ENCODE measurements at places on chromosomes 7 and 10.

- no peak for DNase-seq
Measured at GRCh38 chr10:44478040-44478439, 93.1 kb upstream of the CXCL12 start.

GRCh38 chr10:49290131-49290530, 8.8 kb upstream of the C10orf71 start:
- no peak for DNase-seq

DNA sequence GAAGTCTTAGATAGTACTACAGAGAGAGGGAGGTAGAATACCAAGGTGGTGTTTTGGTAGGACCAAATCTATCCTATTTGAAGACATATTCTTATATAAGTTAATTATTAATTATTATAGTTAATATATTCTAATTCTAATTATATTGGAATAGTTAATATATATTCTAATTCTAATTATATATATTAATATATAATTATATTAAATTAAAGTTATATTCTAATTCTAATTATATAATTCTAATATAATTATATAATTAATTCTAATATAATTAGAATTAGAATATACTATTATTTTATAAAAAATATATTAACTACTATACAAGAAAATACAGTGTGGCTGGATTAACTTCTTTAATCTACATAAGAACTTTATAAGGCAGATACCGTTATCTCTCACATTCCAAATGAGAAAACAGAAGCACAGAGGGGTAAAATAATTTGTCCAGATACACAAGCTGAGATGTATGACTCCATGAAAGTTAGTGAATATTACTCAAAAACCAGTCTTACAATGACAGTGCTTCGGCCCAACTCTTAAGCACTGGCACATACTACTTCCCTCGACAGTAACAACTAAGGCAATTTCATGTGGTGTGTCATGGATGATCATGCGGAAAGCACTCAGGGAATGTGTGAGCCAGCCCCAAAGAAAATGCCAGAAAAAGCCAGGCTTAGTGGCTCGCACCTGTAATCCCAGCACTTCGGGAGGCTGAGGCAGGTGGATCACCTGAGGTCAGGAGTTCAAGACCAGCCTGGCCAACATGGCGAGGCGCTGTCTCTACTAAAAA, 42.6 kb downstream of the TYW1B start:
- no peak for DNase-seq

DNA sequence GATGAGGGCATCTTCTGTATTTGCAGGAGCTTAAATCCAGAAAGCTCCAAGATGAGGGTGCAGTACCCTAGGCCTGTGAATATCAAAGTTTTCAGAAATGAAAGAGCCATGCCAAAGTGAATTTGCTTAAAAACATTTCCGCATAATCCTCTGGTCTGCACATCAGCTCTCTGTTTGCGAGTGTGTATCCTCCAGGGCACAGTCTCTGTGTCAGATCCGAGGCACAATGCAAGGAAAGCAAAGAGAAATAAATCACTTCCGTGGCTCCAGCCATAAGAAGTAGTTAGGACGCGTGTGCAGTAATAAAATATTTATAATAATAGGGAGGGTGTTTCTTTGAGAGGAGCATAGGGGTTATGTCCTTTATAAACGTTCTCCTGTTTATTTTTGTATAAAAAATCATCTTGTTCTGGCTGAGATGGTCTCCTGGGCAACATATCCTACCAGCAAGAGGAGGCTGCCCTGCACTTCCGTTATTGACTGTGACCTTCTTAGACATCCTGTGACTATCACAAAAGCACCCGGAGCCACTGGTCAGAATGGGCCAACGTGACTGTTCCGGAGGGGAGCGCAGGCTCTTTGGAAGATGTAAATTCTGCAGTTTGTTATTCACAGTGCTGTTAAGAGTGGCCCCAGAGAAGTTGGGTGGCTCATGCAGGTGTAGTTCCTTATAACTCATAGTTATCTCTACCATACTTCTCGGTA, 667.6 kb upstream of the FOXK1 start:
- no peak for DNase-seq

DNA sequence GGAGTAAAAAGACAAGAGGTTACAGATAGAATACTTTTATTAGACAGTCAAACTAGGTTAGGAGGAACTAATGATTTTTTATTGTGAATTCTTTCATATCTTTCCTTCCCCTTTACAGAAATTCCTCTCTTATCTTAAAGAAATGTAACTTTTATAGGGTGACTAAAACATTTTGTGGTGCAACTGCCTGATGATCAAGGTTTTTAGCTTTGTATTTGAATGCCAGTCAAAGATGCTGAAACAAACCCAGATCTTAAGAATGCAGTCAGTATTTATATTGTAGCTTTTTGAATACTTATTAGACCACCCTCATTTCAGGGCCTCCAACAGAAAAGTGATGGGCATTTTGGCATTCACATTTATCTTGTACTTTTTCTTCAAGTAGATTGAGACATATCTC, 27.4 kb downstream of the TAX1BP1 start:
- DNase-seq, result peak; percentile 11

GRCh38 chr7:116461500-116461899, 38.0 kb upstream of the CAV2 start:
- DNase-seq, result no peak

DNA sequence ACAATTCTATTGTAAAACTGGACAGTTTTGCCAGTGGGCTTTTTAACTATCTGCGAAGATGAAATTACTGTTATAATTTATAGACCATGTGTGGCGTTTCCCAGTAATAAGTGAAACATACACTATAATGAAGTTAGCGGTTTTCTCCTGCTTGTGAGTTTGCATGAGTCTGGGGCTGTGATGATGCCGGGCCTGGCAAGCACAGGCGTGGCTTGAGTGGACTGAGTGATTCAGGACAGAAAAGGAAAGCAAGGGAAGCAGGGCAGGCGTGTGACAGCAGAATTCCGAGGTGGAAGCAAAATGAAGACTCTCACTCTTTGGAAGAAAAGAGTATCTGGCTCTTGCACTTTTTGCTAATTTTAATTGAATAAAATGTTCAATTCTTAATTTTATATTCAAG, 90.5 kb downstream of the CUL1 start:
- DNase-seq, result no peak

DNA sequence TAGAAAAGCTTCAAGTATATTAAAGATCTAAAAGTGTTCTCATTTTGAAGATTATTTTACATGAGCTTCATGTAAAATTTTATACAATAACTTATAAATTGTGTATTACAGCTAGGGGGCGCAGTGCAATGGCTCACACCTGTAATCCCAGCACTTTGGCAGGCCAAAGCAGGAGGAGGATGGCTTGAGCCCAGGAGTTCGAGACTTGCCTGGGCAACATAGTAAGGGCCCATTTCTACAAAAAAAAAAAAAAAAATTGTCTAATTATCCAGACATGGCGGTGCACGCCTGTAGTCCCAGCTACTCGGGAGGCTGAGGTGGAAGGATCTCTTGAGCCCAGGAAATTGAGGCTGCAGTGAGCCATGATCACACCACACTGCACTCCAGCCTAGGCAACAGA, 16.6 kb downstream of the ACBD5 start:
- no peak for DNase-seq

- DNase-seq, result no peak
Measured at GRCh38 chr10:89242840-89243568, 8.6 kb downstream of the LIPA start.

DNA sequence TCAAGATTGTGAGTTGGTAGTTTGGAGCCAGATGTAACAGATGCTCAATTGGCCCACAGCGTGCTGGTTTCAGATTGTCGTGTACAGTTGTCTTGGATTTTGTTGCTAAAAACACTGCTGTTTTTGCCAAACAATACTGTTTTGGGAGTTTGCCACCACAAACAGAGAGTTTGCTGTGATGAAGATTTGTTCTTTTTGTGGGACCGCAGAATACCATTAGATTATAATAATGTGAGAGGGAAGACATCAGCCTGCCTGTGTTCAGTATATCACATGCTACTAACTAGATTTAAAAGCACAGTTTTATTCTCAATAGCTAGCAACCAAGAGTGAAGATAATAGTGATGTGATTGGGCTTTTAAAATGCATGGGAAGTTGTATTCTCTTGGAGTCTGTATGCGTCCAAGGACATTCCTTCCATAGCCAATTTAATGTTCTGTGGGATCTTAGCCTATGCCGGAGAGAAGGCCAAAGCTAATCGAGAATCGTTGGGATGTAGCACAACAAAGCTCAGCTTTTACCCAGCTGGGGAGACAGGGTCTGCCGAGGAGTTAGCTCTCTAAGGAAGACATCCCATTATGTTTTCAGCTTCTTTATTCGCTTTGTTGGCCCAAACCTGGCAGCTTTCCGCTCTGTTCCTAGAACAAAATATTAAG, 18.7 kb upstream of the ITGA8 start:
- no peak for DNase-seq

DNA sequence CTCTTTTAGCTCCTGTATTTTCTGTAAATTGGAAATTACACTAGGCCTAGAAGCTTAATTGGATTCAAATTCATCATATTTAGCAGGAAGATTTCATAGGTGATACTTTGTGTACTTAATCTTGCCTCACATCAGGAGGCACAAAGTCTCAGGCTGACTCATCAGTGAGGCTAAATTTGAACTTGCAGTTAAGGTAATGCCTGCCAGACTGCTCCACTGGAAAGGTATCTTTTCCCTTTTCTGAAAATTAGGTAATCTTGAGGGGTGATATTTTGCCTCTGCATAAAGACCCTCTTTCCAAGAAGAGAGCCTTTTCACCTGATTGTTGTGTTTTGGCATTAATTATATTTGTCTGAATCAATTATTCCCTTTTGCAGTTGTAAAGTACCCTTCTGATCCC, 14.6 kb downstream of the PPIA start:
- no peak for DNase-seq

DNA sequence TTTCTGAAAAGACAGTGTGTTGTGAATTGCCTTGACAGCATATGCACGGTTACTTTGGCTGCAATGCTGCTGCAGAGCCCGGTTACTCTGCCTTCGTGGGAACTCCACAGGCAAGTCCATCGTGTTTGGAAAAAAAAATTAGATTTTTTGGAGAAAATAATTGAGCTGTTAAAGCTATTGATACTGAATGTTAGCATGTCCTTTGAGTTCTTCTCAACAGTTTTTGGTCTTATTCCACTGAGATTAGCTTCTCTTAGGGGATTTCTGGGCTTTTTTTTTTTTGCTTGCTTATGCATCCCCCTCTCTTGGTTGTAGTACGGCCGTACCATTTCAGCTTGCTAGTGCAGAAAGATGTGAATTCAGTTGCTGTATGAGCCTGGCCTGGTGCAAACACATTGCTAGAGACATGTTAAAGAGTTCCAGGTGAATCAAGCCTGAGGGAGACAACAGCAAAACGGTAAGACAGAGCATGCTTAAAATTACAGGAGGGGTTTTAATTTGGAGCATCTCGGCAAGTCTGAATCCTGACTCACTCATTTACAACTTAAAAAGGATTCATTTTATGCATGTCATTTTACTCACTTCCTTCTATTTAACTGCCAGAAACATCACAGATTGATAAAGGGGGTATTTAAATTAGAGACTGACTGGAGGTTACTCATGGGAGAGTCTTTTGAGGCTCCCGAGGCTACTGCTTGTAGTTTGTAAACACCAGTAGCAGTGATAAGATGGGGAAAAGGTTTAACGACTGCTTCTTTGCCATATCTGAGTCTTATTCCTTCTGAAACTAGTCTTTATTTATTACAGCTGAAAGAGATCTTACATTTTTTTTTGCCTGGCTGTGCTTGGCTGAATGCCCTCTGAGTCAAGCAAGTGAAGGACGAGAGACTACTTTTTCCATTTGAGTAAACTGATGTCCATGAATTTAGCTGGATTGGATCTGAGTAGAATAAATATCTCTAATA, 113.7 kb downstream of the CDK14 start:
- no peak for DNase-seq

Data from HTR-8/SVneo (cell line).